Activated T-cell treated with anti-CD3 and anti-CD28 coated beads, Interleukin-2, amount 50 U/mL, for 48 hours (primary cell): ENCODE measurements at places on chromosomes 7 and 10.
A peak's percentile ranks its signal among the peaks of the same experiment; 100 is the strongest.

DNA sequence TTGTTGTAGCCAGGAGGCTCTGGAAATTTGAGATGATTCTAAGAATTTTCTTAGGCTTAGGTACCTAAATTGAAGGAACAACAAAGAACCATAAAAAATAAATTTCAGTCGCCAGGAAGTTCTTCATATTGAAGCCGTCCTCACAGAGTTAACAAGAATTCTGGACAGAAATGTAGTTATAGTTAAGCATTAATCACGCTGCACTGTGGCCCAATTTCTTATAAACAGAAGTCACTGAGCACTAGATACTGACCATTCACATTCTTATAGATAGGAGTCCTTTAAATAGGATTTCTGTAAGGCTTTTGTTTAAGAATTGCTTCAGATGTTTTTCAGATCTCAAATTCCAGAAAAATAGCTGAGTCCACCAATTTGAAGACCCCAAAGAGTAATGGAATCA, 256.2 kb upstream of the PITRM1 start:
- no peak for DNase-seq

GRCh38 chr10:120555842-120556532, 99.0 kb downstream of the PLPP4 start:
- no peak for DNase-seq

- DNase-seq: no peak
Observed at GRCh38 chr7:74583630-74584029, 73.9 kb upstream of the GTF2I start.

DNA sequence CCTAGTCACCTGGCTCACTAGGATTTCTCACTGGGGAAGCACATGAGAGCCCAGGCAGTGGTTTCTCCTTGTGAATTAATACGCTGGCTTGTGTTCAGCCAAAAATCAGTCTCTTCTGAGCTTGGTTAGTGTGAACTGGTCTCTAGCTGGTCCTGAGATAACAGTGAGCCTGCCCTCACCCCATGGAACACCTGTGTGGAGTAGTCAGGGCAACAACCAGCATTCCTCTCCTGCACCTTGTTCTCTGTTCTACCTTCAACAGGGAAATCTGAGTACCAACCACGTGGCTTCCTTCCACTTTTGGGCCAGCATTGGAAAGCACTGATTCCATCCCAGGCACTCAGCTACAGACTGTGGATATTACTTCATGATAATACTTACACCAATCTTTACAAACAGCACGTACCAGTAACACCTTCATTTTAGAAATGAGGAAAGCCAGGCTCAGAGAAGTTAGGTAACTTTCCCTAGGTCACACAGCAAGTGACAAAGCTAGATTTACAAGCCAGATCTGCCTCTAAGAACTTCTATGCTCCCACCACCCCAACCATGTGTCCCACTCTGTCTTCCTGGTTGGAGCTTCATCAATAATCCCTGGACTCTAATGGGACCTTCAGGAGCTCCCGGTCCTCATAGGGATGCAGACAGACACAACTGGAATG, 106.6 kb downstream of the GRID1 start:
- DNase-seq: peak; percentile 6

DNA sequence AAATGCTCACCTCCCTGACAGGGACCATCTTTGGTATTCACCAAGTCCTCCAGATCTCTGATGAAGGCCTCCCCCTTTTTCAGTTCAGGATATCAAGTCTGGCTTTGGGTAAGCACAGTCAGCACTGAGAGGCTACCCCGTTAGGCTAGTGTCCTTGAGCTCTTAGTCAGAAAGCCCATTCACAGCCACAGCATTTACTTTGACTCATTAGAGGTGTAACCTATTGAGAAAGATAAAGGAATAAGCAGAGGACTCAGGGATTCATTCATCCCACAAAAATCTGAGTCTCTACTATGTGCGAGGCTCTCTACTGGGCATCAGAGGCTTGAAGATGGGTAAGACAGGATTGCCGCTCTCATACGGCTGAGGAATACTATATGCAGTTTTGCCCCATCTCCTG, 14.0 kb upstream of the RAMP3 start:
- no peak for DNase-seq

GRCh38 chr7:133294234-133294633, 41.4 kb downstream of the EXOC4 start:
- no peak for DNase-seq

- no peak for DNase-seq
Observed at GRCh38 chr10:77888356-77888703, 38.2 kb downstream of the DLG5 start.

GRCh38 chr7:37016064-37016878, 292.0 kb upstream of the AOAH start:
- DNase-seq: no peak

- DNase-seq: no peak
Observed at GRCh38 chr7:55006499-55006898, 12.3 kb upstream of the EGFR start.

DNA sequence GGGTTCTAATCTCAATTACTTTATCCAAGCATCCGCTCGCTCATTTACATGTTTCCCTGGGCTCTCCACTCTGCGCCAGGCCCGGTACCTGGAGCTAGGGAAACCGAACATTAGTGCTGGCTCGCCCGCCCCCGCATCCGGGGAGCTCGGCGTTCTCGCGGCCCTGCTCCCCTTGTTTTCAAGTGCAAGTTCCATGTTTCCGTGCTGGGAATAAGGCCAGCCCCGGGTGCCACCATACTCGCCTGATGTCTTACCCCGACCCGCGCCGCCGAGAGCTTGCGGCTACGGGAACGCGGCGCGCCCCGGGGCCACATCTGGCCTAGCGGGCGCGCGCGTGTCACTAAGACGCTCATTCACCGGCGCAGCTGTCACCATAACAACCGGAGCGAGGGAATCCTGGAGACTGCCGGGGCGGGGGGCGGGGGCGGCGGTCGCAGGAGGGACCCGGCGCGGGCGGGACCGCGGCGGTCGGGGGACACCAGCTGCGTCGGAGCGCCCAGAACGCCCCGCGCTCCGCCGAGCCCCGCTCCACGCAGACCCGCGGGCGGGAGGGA, at the start of gene NEURL1:
NEURL1 (plus strand) TSS at position 344 of the 554 bp plus-strand sequence. CDS start 683 bp downstream, outside the sequence.
- no peak for DNase-seq
